ENCODE measurements at places on chromosomes 5 and 9.

DNA sequence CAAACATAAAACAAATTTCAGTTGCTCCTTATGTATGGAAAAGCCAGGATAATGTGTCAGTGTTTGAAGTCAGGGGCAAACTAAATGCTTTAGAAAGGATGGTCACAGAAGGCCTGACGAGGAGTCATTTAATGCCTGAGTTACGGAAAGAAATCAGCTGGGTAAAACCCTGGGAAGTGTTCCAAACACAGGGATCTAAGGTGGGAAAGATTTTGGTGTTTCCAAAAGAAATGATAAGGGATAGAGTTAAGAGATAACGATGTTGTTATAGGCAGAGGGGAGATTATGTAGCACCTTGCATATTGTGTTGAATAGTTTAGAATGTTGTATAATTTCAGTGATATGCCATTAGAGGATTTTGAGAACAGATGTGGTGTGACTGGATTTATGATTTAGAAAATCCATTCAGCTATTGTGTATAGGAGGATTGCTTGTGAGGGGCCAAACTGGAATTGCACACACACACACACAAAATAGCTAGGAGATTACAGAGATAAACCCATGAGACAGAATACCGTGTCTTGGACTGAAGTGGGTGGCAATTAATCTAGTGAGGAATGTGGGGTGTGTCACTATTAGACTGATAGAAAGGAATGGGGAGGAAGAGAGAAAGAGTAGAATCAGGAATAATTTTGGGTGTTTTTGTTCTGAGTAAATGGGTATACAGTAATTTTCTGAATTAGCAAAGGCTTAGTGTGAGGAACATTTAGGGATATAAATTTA is 274.2 kb upstream of the DAB2 start:
- DNase-seq = no peak

DNA sequence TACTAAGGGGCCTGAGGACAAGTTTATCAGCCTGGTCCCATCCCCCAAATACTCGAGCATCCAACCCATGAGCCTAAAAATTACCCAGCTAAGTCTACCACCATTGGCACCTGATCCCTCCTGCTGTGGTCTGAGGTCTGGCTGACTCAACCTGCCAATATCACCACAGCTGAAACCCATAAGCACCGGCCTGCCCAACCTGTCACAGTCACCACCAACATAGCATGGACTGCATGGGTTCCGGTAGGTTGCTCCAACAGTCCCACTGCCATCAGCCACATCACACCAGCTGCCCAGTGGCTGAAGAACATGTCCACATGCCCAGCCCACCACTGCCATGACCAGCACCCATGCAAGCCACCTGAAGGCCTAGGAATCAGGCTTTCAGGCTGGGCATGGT is 495.0 kb downstream of the PRELID2 start:
- no peak for DNase-seq

- no peak for DNase-seq
Observed at GRCh38 chr9:124934290-124934689, 6.6 kb downstream of the GOLGA1 start.

DNA sequence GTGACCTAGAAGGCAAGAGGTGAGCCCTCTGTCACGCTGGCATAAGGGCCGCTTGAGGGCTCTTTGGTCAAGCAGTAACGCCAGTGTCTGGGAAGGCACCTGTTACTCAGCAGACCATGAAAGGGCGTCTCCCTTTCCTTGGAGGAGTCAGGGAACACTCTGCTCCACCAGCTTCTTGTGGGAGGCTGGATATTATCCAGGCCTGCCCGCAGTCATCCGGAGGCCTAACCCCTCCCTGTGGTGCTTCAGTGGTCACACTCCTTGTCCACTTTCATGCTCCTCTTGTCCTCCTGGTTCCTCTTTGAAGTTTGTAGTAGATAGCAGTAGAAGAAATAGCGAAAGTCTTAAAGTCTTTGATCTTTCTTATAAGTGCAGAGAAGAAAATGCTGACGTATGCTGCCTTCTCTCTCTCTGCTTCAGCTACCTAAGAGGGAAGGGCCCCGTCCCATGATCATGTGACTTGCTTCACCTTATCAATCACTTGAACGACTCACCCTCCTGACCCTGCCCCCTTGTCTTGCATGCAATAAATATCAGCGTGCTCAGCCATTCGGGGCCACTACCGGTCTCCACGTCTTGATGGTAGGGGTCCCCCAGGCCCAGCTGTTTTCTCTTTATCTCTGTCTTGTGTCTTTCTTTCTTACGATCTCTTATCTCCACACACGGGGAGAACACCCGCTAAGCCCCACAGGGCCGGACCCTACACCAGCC is 16.7 kb upstream of the SCGB3A1 start:
- no peak for DNase-seq

- no peak for DNase-seq
Observed at GRCh38 chr5:172795318-172795977, 24.5 kb upstream of the DUSP1 start.

DNA sequence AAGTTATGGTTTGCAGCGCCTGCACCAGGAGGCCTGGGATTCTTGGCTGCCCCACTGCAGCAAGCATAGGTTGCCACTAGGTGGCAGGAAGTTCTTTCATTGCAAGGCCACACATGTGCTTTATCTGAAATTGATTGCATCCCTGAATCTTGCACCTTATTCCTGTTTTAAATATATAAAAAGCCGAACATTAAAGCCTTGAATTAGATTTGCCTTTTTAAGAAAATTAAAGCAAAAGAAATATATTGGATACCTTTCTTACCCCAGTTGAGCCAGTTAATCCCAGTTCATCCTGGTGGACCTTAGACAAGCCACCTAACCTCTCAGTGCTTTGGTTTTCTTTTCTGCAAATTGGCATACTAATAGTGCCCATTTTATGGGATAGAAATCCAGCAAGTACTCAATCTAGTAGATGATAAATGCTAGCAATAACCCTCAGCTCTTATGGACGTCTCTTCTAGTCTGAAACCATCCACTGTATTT is 6.3 kb upstream of the TRMT10B start:
- DNase-seq = no peak

- no peak for DNase-seq
Observed at GRCh38 chr5:137521246-137521645, 22.1 kb upstream of the SPOCK1 start.

GRCh38 chr5:151427258-151427657 is 20.1 kb upstream of the SLC36A1 start:
- no peak for DNase-seq

GRCh38 chr5:110625376-110625999 is 101.0 kb downstream of the TMEM232 start:
- no peak for DNase-seq

DNA sequence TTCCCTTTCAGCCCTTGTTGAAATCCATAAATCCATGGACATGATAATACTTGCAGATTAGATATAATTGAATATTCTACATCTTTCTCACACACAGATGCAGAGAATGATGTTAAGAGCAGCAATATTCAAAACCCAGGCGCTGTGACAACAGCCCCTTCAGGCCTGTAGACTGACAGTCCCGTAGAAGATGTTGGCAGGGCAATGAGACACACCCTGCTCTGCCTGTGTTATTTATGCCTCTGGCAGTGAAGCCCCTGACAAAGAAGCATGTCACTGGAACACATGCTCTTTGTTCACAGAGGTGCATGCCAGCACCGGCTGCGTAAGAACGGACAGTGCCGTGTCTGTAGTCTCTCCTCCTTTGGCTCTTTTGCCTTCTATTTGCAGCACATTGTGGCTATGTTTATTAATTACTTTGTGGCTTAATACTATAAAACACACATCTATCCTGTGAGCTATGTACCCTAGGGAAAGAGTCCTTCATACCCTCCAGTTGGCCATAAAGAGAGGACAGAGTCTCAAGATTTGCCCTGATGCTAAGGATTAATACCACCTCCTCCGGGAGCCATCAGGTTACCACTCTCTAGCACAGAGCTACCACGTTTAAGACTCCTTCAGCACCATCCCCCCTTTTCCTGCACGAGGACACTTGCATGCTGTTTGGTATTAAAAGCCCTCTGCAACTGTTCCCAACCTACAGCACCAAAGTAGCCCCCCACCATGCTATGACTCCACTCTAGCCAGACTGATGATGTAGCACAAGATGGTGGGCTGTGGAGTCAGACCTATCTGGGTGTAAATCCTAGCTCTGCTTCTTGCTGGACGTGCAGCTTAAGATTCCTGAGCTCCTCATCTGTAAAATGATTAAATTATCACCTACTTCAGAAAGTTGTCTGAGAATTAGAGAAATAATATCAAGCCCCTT is 2.0 kb upstream of the ANP32B start:
- peak; percentile 49 for DNase-seq

GRCh38 chr9:106575823-106576222 is 287.1 kb upstream of the ZNF462 start:
- DNase-seq = peak; percentile 67

DNA sequence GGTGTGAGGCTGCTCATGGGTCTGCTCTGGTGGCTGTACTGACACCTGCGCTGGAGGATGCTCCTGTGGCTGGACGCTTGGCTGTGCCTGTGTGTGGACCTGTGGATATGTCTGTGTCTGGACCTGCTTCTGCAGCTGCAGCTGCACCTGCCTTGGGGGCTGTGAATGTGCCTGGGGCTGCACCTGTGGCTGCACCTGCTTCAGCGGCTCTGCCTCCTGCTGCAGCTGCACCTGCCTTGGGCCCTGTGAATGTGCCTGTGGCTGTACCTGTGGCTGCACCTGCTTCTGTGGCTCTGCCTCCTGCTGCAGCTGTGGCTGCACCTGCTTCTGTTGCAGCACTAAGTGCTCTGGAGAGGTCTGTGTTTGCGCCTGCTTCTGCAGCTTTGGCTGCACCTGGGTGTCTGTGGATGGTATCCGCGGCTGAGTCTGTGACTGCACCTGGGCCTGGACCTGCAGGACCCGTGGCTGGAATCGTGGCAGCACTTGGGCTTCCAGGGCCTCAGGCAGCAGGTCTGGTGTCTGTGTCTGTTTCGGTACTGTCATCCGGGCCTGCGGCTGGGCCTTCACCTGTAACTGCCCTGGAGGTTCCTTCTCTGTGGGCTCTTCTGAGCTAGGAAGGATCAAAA is 12.5 kb downstream of the CIZ1 start:
- DNase-seq = no peak

DNA sequence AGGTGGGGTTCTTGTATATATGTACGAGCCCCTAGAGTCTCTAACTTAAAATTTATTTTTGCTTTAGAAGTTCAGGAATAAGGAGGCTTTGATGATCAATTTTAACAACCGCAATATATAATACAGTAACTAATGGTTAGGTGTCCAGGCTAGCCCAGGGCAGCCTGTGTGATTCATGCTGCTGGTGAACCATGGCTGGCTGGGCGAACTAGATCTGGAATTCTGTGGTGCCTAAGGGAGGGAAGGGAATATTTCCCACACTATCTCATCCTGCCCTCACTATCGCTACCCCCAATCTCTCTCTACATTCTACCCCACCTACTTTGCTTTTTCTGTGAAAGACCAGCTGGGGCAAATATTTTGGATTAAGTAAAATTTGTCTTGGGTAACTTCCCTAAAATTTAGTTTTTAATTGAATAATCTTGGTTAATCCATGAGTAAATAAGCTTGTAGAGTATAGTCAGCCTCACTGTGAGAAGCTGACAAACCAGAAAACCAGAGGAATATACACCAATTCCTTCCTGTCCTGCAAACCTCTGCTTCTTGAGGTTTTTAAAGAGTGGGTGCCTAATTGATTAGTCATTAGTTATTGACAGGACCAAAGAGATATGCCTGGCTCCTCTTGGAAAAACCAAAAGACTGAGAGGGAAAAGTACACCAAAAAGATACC is 115.1 kb upstream of the CCDC152 start:
- DNase-seq = no peak

GRCh38 chr9:131419026-131419614 is 25.2 kb downstream of the PRRC2B start:
- DNase-seq = no peak

DNA sequence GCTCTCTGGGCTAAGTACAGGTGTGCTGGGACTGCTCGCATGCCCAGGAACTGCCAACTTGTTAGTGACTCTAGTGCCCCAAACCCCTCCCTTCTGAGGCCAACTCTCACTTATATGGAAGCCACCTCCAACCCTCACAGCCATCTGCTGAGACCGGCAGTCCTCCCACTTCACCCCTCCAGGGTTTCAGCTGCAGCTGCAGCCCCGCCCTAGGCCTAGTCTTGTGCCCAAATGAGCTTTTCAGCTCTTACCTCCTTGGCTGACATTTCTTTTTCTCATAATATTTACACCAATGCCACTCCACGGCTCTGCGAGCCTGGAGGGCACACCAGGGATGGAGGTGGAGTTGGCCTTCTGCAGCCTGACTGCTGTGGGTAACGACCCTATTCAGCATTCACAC is 166.6 kb downstream of the ROR2 start:
- DNase-seq = no peak

- no peak for DNase-seq
Observed at GRCh38 chr5:139402561-139403158, 1.2 kb downstream of the SPATA24 start.

DNA sequence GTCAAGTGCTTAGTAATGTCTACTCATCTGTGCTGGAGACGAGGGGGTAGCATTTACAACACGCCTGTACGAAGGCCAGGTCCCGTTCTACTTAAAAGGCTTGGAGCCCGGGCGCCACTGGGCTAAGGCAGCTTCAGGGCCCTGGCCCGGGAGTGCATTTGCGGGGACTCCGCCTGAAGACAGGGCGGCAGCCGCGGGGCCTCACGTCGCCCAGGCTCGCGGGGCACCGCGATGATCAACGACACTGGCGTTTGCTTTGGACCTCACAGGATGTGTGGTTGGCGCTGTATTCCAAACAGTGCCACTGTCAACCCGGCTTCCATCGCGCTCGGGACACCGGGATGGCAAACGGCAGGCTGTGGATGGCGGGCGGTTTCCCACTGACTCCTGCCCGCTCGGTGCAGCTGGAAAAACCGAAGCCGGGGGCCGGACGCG is 1.1 kb upstream of the TENT4A start:
- DNase-seq = peak; percentile 75

- no peak for DNase-seq
Observed at GRCh38 chr9:32403567-32404260, 19.3 kb downstream of the ACO1 start.

- no peak for DNase-seq
Observed at GRCh38 chr9:7094052-7094451, 336.3 kb downstream of the KDM4C start.

Measured in ecto neural progenitor cell (in vitro differentiated cells).